ENCODE measurements at places on chromosomes 3 and 15.

DNA sequence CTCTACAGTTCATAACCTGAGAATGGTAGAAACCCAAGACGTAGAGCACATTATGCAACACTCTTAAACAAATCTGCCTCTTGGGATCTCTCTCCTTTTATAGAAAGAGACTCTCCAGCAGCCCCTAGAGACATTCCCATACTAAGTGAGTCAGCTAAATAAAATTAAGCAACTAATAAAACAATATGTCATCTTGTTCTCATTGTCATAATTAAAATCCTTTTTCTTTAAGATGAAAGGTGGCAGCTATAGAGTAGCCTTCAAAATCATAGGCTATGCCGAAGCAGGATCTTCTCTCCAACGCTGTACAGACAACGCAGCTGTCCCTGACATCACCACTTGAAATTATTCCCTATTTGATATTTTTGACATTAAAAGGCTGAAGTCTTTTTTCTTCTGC lies 790.0 kb downstream of the FHIT start:
- DNase-seq: no peak

- DNase-seq: no peak
Measured at GRCh38 chr15:60134609-60135008, 130.5 kb downstream of the FOXB1 start.

GRCh38 chr3:180320631-180321030 lies 281.3 kb upstream of the TTC14 start:
- no peak for DNase-seq

GRCh38 chr3:197478746-197479668 lies 76.8 kb downstream of the BDH1 start:
- DNase-seq: no peak

DNA sequence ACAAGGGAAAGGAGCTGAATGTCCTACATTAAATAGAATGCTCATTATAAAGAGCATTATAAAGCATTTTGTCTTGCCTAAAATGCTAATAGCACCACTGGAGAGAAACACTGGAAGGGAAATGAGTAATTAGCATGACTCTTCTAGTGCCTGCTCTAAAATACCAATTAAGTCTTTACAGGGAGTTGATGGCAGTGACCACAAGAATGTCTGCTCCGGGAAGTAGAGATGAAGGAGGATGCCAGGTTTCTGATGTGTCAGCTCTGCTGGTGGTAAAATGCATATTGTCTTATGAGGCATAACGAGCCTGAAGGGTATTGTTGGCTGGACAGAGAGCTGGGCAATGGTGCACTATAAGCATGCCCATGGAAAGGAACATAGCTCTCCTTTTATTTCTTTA lies 49.5 kb downstream of the MYLK start:
- no peak for DNase-seq

DNA sequence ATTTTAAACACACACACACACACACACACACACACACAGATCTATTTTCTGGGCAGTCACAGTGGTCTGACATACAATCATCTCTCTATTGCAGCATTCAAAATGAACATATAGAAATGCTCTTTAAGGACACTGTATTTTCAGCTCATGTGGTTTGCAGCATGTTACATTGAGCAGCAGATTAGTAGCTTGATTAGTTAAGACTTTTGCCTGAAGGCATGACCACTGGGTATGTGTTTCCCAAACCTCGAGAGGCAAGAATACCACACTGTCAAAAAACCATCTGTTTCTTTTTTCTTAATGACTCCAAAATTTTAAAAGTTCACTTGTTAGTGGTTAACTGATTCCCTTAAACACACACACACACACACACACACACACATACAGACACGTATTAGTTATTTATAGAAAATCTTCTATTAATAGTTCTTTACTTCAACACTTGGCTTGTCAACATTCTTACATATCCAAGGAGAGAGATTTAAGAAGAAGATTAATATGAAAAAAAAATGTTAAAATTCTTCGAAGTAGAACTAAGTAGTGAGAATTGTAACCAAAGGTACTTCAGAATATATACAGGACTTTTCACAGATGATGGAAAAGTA lies 518.2 kb downstream of the CADM2 start:
- DNase-seq: no peak

DNA sequence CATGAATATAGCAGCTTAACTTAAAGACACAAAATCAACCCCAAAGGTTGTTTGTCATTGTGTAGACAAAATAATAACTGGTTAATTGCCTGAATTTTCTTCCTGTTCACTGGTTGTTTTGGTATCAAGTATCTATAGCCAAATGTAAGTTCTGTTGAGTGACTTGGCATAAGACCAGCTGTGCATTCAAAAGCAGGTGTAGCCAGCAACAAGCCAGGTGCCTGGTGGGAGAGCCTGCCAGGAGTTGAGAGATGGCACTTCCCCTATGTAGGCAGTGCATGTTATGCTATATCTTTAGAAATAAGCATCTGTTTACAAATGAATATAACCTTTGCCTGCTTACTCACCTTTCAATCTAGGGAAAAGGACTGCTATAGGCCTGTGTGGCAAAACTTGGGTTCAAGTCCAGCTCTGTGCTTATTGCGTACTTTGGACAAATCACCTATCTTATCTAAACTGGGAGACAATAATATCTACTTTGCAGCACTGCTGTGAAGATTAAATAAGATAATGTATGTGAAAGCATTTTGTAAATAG lies 84.9 kb upstream of the TBL1XR1 start:
- no peak for DNase-seq
